GM13976 (cell line): ENCODE measurements at places on chromosomes 11 and 22.

GRCh38 chr11:9280655-9281301 lies 15.6 kb upstream of the DENND5A start:
- DNase-seq = peak; percentile 59

DNA sequence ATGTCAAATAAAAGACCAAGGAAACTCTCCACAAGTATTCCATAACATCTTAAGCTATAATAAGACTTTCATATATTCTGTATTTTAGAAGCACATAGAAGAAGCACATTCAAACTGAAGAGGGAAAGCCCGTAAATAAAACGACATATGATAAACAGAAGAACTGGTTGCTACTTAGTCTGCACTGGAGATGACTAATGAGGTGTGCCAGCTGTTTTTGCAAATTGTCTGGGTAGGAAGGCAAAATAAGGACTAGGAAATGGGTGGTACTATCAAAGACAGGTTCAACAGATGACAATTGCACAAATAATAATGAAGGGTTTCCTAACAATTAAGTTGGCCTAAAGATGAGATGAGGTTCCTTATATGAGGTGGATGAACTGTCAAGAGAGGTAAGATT lies 593.2 kb upstream of the CCDC179 start:
- no peak for DNase-seq

GRCh38 chr11:76209973-76210930 lies 4.0 kb upstream of the WNT11 start:
- peak; percentile 52 for DNase-seq

DNA sequence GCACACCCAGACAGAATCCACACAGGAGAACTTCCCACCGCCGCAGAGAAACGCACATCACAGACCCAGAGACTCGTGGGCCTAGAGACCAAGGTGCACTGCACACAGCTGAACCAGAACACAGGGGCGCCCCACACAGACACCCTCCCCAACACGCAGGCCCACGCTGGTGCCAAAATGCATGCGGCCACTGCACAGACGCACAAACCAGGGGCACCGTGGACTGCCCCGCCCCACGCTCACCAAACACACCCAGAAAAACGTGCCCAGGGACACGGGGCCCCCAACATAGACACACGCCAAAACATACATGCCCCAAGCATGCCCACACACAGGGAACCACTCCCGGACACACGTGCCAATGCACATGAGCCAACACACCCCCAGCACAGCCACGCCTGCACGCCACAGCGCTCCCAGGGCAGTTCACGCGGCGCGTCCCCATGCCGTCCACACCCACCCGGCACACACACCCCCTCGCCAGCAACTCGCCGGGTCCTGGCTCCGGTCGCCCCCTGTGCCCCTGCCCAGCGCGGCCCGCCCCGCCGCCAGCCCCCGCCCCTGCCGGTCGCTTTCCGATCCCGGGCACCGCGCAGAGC lies 7.8 kb downstream of the ELFN2 start:
- DNase-seq = no peak
